ENCODE measurements at places on chromosomes 7 and 10. TPM values are rescaled to one million over a fixed set of nuclear protein-coding genes. Genes with fewer than 3 reads are reported as not detected.

Gene PTPRN2
- 4.5 TPM for total RNA-seq

Gene ARID5B
- 10.9 TPM for total RNA-seq

DNA sequence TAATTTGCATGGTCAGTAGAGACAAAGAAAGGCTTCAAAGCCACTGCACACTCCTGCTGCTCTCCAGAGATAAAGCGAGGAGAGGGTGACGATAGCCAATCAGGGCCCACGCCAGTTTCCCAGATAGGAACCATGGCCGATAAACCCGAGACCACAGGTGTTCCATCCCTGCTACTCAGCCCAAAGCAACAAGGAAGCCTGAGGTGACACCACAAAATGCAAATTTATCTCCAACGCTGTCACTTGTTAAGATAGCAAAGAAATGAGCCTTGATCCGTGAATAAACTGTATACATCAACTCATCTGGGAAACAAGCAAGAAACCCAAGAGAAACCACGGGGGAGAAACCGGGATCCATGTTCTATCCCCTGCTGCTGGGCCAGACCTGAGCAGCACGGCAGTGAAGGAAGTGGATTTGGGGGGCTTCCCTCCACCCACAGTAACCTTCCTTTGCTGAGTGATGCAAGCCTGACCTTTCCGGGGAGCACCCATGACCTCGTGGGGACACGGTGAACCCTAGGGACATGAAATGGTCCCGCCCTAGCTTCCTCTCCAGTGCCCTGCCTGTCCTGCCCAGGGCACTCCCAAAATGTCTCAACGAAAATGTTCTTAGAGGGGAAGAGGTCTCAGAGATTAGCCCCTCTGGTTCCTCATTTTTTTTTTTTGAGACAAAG is 164.6 kb downstream of the PTPRN2 start:
- DNase-seq: no peak

DNA sequence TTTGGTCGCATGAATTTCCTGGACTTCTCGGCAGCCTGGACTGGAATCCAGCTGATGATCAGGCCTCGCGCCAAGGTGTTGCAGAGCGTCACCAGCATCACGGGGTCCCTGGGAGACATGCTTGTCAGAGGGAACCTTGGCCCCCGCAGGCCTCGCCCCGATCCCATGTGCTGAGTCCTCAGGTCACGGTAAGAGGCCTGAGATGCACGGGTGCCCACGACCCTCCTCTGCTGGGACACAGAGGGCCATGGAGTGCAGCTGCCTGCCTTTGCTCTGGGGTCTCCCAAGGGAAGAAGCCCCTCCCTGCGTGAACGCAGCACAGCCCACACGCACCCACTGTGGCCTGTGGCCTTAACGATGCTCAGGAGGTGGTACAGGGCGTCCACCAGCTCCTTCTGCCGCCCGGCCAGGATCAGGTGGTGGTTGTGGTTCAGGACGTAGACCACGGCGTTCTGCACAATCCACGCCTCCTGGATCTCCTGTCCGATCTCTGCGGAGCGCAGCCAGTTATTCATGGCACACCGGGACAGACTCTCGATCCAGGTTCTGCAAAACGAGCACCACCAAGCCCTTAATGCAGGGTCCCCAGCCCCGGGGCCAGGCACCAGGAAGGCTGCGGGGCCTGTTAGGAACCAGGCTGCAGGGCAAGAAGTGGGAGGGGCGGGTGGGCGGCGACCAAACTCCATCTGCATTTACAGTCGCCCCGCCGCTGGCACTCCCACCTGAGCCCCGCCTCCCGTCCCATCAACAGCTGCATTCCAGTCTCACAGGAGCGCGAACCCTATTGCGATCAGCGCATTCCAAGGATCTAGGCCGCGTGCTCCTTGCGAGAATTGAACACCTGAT is 29.4 kb downstream of the CFAP46 start:
- DNase-seq: no peak

- DNase-seq: no peak
These were observed 767 bp upstream of the ADAM8 start for GRCh38 chr10:133277277-133277992.

GRCh38 chr7:50664461-50664922 is 99.3 kb upstream of the DDC start:
- peak; percentile 88 for DNase-seq

GRCh38 chr10:9577746-9578145 is 1439.9 kb upstream of the CELF2 start:
- no peak for DNase-seq

GRCh38 chr10:69068549-69068948 is 19.4 kb upstream of the SRGN start:
- no peak for DNase-seq

DNA sequence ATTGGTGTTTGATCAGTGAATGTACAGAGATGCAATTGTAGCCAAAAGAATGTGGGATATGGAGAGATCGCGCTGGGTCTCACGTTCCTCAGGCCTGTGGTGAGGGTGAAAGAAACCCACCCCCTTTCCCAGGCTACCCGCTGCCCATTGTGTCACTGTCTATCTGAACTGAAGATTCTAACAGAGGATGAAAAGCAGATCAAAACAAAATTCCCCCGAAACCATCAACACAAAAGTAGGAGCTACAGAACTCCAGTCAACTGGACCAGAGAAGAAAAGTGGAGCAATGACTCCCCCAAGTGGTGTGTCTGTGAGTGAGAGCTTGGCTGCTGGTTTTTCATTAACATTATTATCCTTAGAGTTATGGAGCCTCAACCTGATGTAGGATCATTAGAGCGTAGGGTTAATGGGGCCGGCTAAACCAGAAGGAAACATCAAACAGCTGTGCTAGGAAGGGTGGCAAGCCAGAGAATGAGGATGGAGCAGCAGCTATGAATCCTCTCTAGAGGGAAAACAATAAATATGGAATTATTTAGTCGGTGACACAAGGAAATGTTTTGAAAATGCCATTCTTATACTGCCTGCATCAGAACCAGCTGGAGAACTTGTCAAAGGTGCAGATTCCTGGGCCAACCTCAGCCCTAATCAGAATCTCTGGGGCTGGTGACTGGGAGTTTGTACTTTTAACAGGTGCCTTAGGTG is 38.3 kb downstream of the AKR1B1 start:
- peak; percentile 88 for DNase-seq

- DNase-seq: no peak
These were observed 21.0 kb upstream of the RALA start for GRCh38 chr7:39602351-39602750.

- DNase-seq: no peak
These were observed 1.0 kb downstream of the CACNA2D1 start for GRCh38 chr7:82442492-82443035.

Measured in MCF 10A (cell line).